NCI-H1105 treated with DMSO at 0.1 percent for 48 hours (cell line): ENCODE measurements at places on chromosomes 5 and 9.

DNA sequence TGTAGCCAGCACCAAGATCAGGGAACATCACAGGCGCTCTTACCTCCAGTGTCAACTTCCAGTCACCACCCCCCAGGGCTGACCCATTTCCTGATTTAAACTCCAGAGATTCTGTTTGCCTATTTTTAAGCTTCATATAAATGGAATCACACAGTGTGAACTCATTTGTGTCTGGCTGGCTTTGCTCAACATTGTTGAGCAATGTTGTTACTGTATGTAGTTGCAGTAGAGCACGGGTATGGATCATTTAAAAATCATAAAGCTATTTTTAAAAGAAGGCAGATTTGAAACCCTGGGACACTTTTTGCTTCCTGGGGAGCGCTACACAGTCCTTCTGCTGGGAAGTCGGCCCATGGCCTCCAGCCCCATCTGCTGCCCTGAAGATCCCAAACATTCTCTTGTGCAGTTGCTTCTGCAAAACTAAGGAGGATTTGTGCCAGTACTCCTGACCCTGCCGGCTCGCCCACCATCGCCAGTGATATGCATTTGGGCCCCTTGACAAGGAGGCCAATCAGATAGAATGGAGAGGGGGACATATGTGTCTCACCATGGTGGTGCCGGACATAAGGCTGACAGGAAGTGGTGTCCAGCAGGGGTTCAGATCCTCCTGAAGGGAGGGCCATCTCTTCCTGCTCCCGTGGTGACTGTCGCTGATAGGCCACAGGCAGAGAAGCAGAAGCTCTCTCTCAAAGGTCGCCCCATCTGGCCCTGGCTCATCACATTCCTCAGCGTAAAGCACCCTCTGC, 13.3 kb downstream of the DCANP1 start:
- DNase-seq = no peak

DNA sequence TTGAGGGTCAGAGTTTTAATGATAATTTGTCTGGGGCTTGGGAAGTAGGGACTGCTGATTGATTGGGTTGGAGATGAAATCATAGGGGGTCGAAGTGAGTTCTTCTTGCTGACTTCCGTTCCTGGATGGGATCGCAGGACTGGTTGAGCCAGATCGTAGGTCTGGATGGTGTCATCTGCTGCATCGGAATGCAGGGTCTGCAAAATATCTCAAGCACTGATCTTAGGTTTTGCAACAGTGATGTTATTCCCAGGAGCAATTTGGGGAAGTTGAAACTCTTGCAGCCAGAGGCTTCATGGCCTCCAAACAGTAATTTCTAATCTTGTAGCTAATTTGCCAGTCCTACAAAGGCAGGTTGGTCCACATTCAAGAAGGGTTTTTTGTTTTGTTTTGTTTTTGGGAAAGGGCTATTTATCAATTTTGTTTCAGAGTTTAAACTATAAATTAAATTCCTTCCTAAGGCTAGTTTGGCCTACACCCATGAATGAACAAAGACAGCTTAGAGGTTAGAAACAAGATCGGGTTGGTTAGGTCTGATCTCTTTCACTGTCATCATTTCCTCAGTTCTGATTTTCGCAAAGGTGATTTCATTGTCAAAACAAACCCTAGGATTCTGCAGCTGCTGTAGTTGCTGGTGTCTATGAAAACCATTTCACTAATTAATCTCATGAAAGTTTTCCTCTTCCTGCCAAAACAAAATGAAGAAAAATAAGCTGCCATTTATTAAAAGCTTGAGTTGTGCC, 388.0 kb downstream of the TMEM232 start:
- no peak for DNase-seq

DNA sequence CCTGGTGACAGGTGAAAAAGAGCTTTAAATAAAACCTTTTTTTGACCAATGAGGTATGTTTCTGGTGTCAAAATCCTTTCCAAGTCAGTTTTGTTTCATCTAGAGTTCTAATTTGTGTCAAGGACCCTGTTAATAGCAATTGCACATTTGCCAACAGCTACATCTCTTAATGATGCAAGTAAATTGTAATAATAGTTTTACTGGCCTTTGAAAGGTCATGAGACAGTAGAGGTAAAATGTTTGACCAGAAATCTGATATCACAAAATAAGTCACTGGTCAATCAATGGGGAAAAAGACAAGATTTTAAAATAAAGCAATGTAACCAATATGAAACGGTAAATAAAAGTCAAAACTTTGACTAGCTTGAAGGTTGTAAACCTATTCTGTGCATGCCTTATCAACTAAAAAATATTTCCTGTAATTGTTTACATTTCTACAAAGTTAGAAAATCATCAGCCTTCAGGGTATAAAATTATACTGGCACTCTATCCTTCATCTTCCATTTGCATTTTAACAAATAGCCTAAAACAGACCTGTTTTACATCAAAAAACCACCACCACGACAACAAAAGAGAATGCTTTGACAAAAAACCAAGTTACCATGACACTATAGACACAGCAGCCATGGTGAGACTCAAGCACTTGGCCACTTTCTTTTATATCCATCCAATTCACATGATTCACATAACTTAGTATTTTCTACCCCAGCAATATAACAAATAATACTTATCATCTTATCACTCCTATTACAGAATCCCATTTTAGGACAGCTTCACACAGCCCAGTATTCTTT, 3.0 kb downstream of the NADK2 start:
- DNase-seq = peak; percentile 11

GRCh38 chr5:175226506-175226905, 217.5 kb downstream of the DRD1 start:
- no peak for DNase-seq

- no peak for DNase-seq
Measured at GRCh38 chr9:129252937-129253802, 75.1 kb upstream of the IER5L start.

- DNase-seq = peak; percentile 79
Measured at GRCh38 chr9:14616188-14616982, 76.8 kb downstream of the ZDHHC21 start.

DNA sequence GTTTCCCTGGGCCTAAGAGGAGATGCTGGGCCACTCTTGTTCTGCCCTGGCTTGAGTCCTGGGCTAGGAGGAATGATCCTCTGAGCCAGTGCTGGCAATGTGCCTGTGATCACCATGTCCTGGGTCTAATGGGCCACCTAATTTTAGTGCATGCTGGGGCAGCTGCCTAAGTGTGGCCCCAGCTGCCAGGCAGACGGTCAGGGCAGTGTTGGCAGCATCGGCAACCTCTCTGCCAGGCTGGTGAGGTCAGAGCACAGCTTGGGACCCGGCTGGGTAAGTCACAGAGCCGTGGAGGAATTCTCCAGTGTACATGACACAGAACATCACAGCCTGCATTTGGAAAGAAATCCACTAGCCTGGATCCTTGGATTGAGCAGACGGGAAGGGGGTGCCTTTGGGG, 21.4 kb upstream of the PITX1 start:
- no peak for DNase-seq

GRCh38 chr5:170630711-170631141, 126.9 kb downstream of the KCNIP1 start:
- no peak for DNase-seq

DNA sequence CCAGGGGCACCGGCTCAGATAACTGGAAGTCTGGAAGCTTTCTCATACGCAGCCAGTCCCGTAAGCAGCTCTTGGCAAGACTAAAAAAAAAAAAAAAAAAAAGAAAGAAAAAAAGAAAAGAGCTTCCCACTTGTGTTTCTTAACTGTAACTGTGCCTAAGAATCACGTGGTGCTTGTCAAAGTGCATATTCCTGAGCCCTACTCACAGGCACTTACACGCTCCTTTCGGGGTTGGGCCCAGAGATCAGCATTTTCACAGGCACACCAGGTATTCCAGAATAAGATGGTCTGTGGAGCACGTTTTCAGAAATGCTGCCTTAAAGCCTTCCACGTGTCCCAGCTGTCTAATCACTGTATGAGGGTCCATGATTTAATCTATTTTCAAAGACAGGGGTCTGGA, 22.6 kb upstream of the SH3GL2 start:
- no peak for DNase-seq

GRCh38 chr5:95711501-95712346, 19.4 kb upstream of the RHOBTB3 start:
- DNase-seq = no peak
